ENCODE measurements at places on chromosomes 6 and 20. TPM values are rescaled to one million over a fixed set of nuclear protein-coding genes. Genes with fewer than 3 reads are reported as not detected.

Gene CALHM6
- 16.5 TPM for total RNA-seq

Gene EPPIN
- not detected for total RNA-seq

Gene BMP5
- not detected for total RNA-seq

Gene CARMIL1
- 3.4 TPM for total RNA-seq

Gene THBD
- not detected for total RNA-seq

Gene GRM1
- not detected for total RNA-seq

Gene C6orf52
- total RNA-seq = 1.6 TPM

Gene ZBTB12
- 5.5 TPM for total RNA-seq

Gene RIMS1
- not detected for total RNA-seq

Gene IRAK1BP1
- 3.0 TPM for total RNA-seq

Gene SEL1L2
- total RNA-seq = not detected

Gene PKHD1
- not detected for total RNA-seq

Gene SCUBE3
- total RNA-seq = not detected

Gene PRICKLE4
- 0.75 TPM for total RNA-seq

Gene VGLL2
- total RNA-seq = not detected

Gene HEY2
- total RNA-seq = not detected

Gene CPXM1
- total RNA-seq = 9.8 TPM

Gene MUC22
- not detected for total RNA-seq

Gene SMOC2
- total RNA-seq = not detected

Gene HLA-DQA1
- 628 TPM for total RNA-seq

Gene TSBP1
- total RNA-seq = not detected

Gene ABHD16B
- total RNA-seq = not detected

Gene NDUFAF4
- total RNA-seq = 39.9 TPM

Gene SSTR4
- total RNA-seq = not detected

Gene CGA
- total RNA-seq = not detected

Gene ISM1
- not detected for total RNA-seq

All from activated B cell treated with CpG ODN at 0.5 μM for 24 hours (primary cell).